GM12878 (cell line): ENCODE measurements at places on chromosomes 3 and 15.

- DNase-seq: no peak
Measured at GRCh38 chr3:14252321-14253021, 73.9 kb downstream of the LSM3 start.

- no peak for DNase-seq
Measured at GRCh38 chr15:89805241-89806209, 9.1 kb downstream of the ANPEP start.

- no peak for DNase-seq
Measured at GRCh38 chr3:129651435-129652202, 45.1 kb upstream of the PLXND1 start.

DNA sequence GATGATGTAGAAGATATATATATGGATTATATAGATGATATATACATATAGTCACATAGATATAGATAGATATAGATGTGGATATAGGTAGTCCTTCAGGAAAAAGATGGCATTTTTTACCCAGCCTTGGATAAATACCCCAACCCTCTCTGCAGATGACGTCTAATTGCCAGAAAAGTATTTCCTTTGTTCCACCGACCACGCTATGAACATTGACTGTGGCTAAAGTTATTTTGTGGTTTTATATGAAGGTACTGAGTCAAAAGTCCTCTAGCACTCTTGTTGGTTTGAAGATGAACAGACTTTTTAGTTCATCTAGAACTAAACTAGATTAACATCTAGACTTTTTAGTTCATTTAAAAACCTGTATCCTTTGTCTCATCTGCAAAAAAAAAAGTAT, 207.7 kb downstream of the PLOD2 start:
- DNase-seq: no peak

- DNase-seq: peak; percentile 60
Measured at GRCh38 chr3:160010578-160010977, 21.9 kb downstream of the IL12A start.

- DNase-seq: peak; percentile 38
Measured at GRCh38 chr15:89112341-89112971, 24.2 kb downstream of the ABHD2 start.

DNA sequence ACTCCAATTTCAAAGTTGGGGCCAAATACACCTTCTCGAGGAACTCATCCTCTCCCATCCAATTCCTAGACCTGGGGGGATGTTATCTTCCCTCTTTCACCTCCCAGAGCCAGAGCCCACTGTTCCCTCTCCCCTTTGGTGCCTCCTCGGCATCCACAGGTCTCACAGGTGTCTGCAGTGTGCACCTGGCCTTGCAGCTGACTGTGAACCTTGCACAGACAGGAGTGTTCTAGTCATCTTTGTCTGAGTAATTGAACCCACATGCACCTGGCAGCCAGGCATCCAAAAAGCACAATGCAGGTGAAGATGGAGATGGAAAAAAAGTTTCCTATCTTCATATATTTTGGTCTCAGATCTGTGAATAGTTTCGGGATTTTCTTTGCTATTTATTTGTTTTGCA, 30.8 kb downstream of the PCOLCE2 start:
- no peak for DNase-seq

DNA sequence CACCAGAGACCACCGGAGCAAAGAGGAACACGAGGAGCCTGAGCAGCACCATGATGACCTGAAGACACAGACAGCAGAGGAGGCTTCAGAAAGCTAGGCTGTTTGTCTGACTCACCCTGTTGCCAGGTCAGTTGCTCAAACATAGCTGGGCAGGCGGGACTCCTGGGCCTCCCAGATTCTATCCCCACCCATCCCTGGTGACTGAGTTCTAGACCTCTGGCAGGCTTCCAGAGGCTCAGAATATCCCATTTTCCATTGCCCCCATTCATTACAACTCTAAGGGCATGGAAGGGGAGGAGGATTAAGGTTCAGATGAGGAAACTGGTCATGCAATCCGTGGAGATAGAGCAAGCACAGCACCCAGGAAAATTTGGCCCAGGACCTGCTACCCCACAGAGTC, at the start of gene CDHR4:
Gene CDHR4 (minus strand): TSS at position 113 of the 400 bp plus-strand sequence. CDS start 61 bp downstream, at position 52.
- DNase-seq: no peak

DNA sequence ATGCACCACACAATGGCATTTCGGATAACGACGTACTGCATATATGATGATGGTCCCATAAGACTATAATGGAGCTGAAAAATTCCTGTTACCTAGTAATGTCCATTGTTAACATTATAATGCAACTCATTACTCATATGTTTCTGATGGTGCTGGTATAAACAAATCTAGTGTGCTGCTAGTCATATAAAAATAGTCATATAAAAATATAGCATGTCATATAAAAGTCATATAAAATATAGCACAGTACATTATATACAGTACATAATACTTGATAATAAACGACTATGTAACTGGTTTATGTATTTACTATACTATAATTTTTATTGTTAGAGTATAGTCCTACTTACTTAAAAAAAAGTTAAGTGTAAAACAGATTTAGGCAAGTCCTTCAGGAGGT, 50.6 kb downstream of the HACD2 start:
- DNase-seq: no peak
